ENCODE measurements at places on chromosomes 2 and 18. TPM values are rescaled to one million over a fixed set of nuclear protein-coding genes. Genes with fewer than 3 reads are reported as not detected.

- H3K4me1 ChIP-seq: peaks cover 29% of the 10 kb centered on the region
- peak within 1 kb of the TSS; percentile 59 for H3K27ac ChIP-seq
- H3K4me3 ChIP-seq: peak within 1 kb of the TSS; percentile 74
- peaks cover 25% of the 10 kb centered on the region for H3K27me3 ChIP-seq
- peak; percentile 79 for DNase-seq
- no peaks in the 10 kb centered on the region for H3K36me3 ChIP-seq
These were observed at the start of gene KCNF1 for GRCh38 chr2:10911291-10912075. KCNF1 (plus strand) TSS chr2:10911934; CDS start chr2:10912427, 493 bp downstream.

The LYG2 gene
- total RNA-seq: not detected

- peaks cover 3% of the 10 kb centered on the region for H3K27me3 ChIP-seq
- no peak for DNase-seq
- no peaks in the 10 kb centered on the region for H3K36me3 ChIP-seq
- no peak overlapping the region for H3K4me3 ChIP-seq
These were observed 101.0 kb downstream of the GPD2 start for GRCh38 chr2:156537141-156537540.

DNA sequence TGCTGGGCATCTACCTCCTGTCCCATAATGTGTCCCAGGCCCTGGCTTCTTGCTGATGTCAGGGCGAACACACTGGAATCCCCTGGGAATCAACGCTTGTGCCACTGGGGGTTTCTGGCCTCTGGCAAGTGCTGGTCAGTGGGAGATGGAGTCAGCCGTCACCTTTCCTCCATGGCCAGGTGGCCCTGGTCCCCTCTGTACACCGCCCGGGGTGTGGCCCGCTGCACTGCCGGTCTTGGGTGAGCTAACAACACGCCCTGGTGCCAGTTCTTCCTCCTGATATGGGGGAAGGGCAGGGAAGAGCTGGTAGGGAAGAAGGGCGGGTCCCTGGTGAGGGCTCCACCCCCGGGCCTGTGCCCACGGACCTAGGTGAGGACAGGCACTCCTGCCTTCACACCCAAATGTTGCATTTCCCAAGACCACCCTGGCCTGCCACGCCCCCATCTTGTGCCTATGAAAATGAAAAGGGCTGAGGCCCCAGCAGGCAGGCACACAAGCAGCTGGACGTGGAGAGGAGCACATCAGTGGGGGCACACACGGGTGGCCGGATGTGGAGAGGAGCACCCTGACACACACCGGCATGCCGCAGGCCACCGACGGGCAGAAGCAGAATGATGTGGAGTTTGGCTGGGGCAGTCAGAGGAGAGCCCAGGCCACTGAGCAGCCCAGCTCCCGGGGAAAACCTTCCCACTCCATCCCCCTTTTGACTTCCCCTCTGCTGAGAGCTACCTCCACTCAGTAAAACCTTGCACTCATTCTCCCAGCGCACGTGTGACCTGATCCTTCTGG is 140.5 kb downstream of the ASB1 start:
- no peak overlapping the region for H3K4me3 ChIP-seq
- H3K36me3 ChIP-seq: no peaks in the 10 kb centered on the region
- no peak overlapping the region for H3K27ac ChIP-seq
- no peaks in the 10 kb centered on the region for H3K4me1 ChIP-seq
- H3K27me3 ChIP-seq: no peaks in the 10 kb centered on the region

DNA sequence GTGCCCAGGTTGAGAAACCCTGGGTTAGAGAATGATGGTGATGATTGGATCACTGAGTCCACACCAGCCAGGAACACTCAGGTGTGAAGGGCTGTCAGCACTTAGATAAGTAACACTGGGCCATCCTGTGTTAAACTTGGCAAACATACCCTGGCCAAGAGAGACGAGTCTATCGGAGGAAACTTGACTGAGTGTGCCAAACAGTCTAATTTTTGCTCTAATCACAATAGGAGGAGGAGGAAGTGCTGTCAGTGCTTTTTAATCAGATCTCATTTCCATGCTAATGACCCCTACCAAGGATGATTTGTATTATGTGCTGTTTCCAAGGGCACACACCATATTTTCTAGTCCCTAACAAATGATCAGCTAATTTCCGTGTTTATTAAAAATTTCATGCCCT is 63.8 kb upstream of the SEC11C start:
- H3K36me3 ChIP-seq: no peaks in the 10 kb centered on the region
- H3K27me3 ChIP-seq: no peaks in the 10 kb centered on the region
- DNase-seq: no peak
- no peak overlapping the region for H3K27ac ChIP-seq
- H3K4me1 ChIP-seq: no peaks in the 10 kb centered on the region

- H3K36me3 ChIP-seq: no peaks in the 10 kb centered on the region
- H3K4me3 ChIP-seq: peak within 1 kb of the TSS; percentile 96
- DNase-seq: peak; percentile 92
- H3K27me3 ChIP-seq: peaks cover 9% of the 10 kb centered on the region
- H3K4me1 ChIP-seq: peaks cover 5% of the 10 kb centered on the region
- H3K27ac ChIP-seq: peak within 1 kb of the TSS; percentile 94
These were observed at the start of gene SUMO1 for GRCh38 chr2:202238234-202239197. SUMO1 (minus strand) TSS chr2:202238597; CDS start chr2:202238451, 146 bp downstream.

The MC5R gene
- not detected for total RNA-seq

DNA sequence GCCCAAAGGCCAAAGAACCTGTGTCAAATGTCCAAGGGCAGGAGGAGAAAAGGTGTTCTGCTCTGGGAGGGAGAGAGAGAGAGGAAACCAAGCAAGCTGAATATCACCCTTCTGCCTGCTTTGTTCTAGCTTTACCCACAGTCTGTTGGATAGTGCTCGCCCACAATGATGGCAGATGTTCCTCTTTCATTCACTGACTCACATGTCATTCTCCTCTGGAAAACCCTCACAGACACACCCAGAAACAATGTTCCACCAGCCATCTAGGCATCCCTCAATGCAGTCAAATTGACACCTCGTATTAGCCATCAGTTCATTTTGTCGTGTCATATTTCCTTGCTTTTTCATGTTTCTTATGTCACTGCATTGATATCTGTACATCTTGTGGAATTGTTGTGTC is 150.3 kb downstream of the UBR3 start:
- DNase-seq: no peak
- no peaks in the 10 kb centered on the region for H3K4me1 ChIP-seq
- H3K4me3 ChIP-seq: no peak overlapping the region
- H3K36me3 ChIP-seq: peaks cover 21% of the 10 kb centered on the region

The PAX8 gene
- total RNA-seq: 1.4 TPM

The CNOT11 gene
- 35.6 TPM for total RNA-seq

DNA sequence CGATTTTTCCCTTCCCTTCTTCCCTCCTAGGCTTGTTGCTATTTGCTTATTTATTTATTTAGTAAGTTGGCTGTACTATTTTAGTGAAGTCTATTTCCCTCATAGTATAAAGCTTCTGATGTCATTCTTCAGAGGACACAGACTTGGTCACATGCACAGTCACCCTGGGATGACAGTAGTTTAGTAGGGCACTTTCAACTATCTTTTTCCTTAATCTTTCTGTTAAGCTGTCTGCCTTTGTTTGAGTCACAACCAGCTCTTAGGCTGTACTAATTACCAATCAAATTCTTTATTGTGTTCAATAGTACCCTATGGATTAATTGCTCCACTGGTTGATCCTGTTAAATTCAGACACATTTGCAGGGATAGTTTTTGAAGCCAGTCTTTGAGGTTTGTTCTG is 26.9 kb upstream of the RAB31 start:
- H3K4me3 ChIP-seq: no peak overlapping the region
- H3K4me1 ChIP-seq: peaks cover 4% of the 10 kb centered on the region
- no peak for DNase-seq
- no peak overlapping the region for H3K27ac ChIP-seq

The PRKAG3 gene
- total RNA-seq: not detected

The C2orf15 gene
- total RNA-seq: 0.34 TPM

The CXCR1 gene
- not detected for total RNA-seq

DNA sequence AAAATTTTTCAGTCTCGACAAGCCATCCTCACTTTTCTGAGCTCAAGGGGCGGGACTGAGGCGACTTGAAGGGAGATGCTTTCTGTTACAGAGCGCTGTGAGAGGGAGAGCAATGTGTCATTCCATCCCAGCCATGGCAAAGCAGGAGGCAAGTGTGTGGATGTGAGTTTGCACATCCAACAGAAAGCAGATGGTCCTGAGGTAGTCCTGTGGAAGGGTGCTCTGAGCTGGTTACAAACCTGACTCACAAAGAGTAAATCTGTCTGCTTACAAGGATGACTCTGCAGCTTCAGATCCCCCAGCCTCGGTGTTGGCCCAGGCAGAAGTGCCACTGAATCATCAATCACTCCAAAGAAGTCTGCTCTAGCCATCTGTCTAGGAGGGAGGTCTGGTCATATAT is 482.0 kb upstream of the DCC start:
- H3K36me3 ChIP-seq: no peaks in the 10 kb centered on the region
- peaks cover 4% of the 10 kb centered on the region for H3K27me3 ChIP-seq
- no peak overlapping the region for H3K4me3 ChIP-seq
- peaks cover 7% of the 10 kb centered on the region for H3K4me1 ChIP-seq

The GULP1 gene
- 17.7 TPM for total RNA-seq

GRCh38 chr2:219687272-219687671 is 59.8 kb downstream of the SLC4A3 start:
- H3K4me1 ChIP-seq: peaks cover 5% of the 10 kb centered on the region
- DNase-seq: no peak
- peaks cover 19% of the 10 kb centered on the region for H3K36me3 ChIP-seq
- H3K27ac ChIP-seq: no peak overlapping the region

Measured in glutamatergic neuron (in vitro differentiated cells).